ENCODE measurements at places on chromosomes 3 and 15.

DNA sequence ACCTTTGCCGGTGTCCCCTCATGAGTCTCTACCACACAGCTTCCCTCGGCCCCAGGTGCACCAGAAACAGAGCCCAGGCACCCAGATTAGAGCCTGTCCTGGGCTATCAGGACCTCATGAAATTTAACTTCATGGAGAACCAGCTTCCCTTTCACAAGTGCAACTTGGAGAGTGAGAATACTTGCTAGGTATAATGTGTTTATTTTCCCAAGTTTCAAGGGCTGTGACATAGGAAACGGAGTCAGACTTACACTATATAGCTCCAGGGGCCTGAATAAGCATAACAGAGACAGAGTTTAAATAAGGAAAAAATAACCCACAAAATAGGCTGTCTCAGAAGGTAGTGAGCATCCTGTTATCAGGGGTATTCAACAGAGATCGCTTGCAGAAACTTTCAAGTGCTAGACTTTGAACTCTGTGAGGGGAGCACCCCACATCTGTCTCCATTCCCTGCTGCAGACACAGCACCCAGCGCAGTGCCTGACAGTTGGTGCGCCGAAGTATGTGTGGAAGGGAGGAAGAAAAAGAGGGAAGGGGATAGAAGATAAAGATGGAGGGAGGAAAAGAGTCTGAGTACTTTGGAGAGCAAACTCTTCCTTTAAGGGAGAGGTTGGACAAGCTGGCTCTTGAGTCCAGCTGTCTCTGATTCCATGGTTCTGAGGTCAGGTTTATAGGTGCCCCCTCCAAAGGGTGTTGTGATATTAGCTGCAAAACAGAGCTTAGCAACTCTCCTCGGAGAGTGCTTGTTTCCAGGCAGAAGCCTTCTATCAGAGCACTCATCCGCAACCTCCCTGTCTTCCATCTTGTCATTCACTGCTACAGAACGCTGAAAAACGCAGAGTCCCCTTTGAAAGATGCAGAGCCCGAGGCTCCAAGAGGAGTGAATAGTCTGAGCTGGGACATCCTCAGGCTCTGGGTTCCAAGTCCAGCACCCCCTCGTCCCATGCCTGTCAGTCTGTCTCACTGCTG lies 84.8 kb downstream of the CPN2 start:
- DNase-seq: no peak

- DNase-seq: no peak
These were observed 23.0 kb upstream of the GYG1 start for GRCh38 chr3:148968321-148968720.

GRCh38 chr3:30826531-30826942 lies 67.9 kb downstream of the GADL1 start:
- no peak for DNase-seq

GRCh38 chr3:141941093-141941492 lies 64.7 kb downstream of the ATP1B3 start:
- DNase-seq: no peak

GRCh38 chr3:126654571-126655383 lies at the start of gene TXNRD3:
Gene TXNRD3, minus strand, starts transcription at chr3:126655124.
- peak; percentile 57 for DNase-seq

GRCh38 chr15:45665261-45665660 lies 30.4 kb downstream of the SQOR start:
- DNase-seq: no peak

DNA sequence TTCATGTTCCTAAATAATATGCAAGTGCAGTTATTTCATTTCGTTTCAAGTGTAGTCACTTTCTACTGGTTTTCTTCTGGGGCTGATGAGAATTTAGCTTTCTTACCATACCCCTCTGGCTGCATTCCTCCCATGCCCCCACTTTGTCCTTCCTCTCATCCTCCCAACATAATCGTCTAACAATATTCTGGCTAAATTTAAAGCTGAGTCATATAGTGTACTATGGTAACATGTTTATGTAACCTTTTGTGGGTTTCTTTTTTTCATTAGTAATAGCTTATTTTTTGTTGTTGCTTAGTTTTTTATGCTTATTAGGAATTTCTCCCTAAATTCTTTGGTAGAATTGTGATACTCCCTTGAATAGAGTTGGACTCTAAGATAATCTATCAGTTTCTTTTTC lies 30.5 kb downstream of the DUT start:
- no peak for DNase-seq

GRCh38 chr15:60120100-60120499 lies 116.0 kb downstream of the FOXB1 start:
- no peak for DNase-seq

DNA sequence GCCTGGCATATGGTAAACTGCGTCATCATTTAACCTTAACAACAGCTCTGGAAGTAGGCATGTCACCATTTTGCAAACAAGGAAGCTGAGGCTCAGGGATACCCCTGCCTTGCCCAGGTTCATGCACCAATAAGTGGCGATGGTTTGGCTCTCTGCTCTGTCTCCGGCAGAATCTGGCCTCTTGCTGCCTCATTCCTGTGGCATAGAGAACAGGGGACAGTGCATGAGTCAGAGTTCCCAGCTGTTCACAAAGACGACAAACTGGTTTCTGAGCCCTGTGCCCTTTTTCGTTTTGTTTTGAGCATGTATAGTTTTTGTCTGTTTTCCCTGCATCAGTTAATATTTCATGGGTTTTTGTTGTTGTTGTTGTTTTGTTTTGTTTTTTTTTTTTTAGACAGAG lies 236.8 kb downstream of the OPA1 start:
- no peak for DNase-seq

- DNase-seq: no peak
These were observed 29.5 kb downstream of the POPDC2 start for GRCh38 chr3:119630880-119631329.

GRCh38 chr15:62059816-62060112 lies 483 bp downstream of the VPS13C start:
- DNase-seq: peak; percentile 56

- no peak for DNase-seq
These were observed 52.9 kb downstream of the RYK start for GRCh38 chr3:134197681-134198261.

GRCh38 chr3:173893066-173893465 lies 495.5 kb downstream of the NLGN1 start:
- DNase-seq: no peak

- no peak for DNase-seq
These were observed 28.6 kb upstream of the UTS2B start for GRCh38 chr3:191358929-191359328.

DNA sequence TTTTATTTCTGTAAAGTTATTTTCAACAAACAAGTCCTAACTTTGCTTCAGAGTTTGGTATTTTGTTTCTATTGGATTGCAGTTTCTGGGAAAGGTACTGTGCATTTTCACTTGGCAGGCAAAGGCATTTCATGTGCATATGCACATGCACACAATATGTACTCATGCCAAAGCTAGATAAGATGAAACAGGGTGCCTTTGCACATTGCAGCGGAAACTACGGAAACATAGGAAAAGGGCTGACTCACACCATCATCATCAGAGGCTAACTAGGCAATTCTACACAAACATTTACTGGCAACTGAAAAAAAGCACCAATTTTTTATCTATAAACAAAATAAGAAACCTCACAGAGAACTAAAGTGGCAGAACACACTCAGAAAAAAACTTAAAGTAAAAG lies 550.6 kb upstream of the NECTIN3 start:
- no peak for DNase-seq

DNA sequence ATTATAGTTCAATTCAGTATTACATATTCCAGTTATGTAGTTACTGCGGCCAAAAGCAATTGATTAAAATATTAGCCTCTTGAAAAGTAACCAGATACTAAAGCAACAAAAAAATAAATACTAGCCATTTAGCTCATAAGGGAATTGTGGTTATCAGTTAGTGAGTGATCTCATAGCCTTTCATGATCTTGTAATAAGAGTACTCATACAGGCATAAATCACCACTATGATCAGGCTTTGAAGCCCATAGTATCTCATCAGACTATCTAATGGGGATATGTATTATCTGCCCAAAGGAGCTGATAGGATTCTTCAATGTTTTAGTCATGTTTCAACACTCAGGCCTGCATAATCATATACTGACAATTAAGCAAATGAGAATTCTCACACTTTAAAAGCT lies 184.1 kb upstream of the CCDC54 start:
- DNase-seq: no peak

DNA sequence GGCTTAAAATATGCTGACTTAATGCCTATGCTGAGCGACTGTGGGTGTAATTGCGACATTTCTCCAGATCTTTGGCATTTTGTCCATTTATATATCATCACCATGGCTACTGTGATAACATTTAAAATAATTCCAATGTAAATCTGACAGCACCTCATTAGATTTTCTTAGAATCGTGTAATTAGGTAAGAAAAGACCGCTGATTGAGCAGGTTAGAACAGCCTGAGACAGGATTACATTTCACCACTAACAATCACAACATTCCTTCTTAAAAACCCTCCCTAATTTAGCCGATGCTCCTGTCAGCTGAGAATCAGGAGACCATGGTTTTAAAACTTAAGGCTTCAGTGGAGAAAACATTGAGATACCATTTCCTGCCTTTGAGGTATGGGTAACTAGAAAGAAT lies 455.3 kb upstream of the PDZRN3 start:
- no peak for DNase-seq

DNA sequence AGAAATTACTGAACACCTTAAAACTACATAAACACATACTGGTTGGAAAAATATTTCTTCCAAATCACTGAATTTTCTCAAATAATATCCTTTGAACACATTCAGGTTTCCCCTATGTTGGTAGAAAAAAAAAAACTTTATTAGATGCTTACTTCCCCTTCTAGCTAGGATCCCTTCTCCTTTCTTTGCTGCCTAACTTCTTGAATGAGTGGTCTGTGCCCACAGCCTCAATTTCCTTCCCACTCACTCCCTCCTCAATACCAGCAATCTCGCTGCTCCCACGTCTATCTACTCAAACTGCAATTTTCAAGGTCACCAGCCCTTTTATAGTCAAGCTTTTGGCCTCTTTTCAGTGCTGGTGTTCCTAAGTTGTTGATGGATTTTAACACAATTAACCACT lies 8.3 kb downstream of the CD200R1 start:
- DNase-seq: no peak

DNA sequence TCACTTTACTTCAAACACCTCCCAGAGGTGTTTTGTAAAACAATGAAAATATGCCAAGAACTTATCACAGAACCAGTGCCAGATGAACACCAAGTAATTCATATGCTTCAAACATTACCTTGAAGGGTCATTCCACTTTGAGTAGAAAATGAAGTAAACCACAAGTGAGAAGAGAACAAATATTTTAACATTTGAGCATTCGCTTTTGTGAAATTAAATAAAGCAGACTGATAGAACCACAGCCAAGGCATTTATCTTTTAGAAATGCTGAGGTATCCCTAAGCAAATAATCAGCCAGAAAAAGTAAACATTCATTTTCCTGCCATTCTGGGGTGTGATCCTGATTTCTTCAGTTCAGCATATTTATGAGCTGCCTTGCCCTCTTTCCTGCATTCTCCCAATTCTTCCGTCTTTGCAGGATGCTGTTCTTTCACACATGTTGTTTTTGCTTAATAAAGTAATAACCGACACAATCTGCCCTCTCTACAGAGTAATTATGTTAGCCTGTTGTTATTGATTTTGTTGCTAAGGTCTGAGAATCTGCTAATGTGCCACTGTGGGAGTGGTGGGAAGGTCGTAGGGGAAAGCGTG lies 235.6 kb upstream of the TGFBR2 start:
- no peak for DNase-seq

GRCh38 chr3:42796332-42796885 lies 7.9 kb downstream of the HIGD1A start:
- no peak for DNase-seq

Measured in stimulated activated naive CD4-positive, alpha-beta T cell (primary cell).